Activated CD4-positive, CD25-positive, alpha-beta regulatory T cell (primary cell): ENCODE measurements at places on chromosomes 13 and 19.

DNA sequence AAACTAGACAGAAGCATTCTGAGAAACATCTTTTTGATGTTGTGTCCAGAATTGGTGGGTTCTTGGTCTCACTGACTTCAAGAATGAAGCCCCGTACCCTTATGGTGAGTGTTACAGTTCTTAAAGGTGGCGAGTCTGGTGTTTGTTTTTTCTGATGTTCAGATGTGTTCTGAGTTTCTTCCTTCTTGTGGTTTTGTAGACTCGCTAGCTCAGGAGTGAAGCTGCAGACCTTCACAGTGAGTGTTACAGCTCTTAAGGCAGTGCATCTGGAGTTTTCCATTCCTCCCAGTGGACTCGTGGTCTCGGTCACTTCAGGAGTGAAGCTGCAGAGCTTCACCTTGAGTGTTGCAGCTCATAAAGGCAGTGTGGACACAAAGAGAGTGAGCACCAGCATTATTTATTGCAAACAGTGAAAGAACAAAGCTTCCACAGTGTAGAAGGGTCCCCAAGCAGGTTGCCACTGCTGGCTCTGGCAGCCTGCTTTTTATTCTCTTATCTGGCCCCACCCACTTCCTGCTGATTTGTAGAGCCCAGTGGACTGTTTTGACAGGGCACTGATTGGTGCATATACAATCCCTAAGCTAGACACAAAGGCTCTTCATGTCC is 1820.8 kb downstream of the UQCRFS1 start:
- no peak for DNase-seq

DNA sequence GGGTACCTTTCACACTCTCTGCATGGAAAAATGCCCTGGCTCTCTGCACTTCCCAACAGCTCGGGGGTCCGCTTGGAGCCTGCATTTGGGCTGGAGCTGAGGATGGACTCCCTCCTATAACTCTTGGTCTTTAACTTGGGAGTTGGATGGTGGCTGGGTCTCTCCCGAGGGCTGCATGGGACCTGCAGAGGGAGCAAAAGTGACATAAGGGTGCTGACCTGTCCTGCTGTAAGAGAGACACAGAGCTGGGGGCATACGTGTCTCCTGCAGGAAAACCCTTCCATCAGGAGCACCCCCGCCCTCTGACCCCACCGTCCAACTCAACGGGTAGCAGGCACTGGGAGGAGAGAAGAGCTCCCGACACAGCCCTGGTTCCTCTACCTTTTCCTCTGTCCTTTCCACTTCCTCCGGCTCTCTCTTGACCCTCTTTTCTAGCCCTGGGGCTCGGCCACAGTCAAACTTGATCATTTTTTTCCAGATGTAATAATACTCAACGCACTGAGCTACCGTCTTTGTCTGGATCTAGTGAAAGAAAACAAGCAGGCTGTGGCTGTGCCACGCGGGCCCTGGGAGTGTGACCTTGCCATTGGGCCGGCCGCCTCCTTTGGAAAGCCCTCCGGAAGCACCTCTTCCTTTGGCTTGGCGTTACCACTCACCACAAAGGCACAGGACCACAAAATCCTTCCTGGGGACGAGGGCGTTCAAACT is 6.8 kb upstream of the NAPA start:
- DNase-seq: no peak

- no peak for DNase-seq
Measured at GRCh38 chr13:19845758-19846157, 17.7 kb downstream of the ZMYM5 start.

DNA sequence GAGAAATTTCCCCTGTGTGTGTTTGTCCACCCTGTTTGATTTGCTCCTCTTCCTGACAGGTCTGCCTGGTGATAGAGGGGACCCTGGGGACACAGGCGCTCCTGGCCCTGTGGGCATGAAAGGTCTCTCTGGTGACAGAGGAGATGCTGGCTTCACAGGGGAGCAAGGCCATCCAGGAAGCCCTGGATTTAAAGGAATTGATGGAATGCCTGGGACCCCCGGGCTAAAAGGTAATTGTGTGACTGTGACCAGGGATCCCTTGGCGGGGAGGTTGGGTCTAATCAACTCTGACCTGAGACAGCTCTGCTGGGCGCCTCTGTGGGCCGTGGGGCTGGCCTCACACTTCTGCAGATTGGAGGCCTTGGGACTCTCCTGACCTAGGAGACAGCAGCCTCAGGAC is 81.4 kb downstream of the RAB20 start:
- no peak for DNase-seq

DNA sequence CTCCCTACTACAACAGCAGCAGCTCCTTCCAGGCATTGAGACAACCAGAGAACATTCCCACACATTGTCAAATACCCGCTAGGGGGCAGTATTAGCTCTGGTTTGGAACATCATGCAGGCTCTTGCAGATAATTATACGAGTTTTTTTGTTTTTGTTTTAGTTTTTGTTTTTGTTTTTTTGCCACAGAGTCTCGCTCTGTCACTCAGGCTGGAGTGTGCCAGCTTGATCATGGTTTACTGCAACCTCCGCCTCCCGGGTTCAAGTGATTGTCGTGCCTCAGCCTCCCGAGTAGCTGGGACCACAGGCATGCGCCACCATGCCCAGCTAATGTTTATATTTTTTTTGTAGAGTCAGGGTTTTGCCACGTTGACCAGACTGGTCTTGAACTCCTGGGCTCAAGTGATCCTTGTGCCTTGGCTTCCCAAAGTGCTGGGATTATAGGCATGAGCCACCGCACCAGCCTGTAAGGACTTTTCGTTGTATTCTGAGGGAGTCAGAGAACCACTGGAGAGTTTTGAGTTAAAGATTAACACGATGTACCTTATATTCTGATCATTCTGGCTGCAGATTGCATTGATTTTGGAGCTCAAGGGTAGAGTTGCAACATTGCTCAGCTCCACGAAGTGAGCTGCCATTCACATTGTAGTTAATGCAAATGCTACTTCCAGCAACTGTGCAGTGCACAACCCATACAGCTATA is 41.7 kb upstream of the CEACAM20 start:
- DNase-seq: no peak

- DNase-seq: no peak
Measured at GRCh38 chr13:111129465-111130115, 14.5 kb downstream of the ARHGEF7 start.

DNA sequence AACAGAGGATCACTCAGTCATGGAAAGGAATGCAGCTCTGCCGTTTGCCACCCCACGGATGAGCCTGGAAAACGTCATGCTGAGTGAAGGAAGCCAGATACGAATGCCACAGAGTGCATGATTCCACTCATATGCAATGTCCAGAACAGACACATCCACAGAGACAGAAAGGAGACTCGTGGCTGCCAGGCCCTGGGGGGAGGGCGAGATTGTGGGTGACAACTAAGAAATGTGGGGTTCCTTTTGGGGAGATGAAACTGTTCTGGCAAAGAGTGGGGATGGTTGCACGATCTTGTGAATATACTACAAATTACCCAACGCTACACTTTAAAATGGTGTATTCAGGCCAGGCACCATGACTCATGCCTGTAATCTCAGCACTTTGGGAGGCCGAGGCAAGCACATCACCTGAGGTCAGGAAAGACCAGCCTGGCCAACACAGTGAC is 27.2 kb upstream of the NAPA start:
- DNase-seq: no peak

- DNase-seq: no peak
Measured at GRCh38 chr19:1136621-1137317, 33.0 kb downstream of the GPX4 start.

GRCh38 chr13:44157606-44158005 is 216.0 kb upstream of the SERP2 start:
- no peak for DNase-seq

- DNase-seq: peak; percentile 84
Measured at GRCh38 chr19:5961969-5962945, 15.7 kb downstream of the RANBP3 start.

GRCh38 chr13:46211483-46212351 is at the start of gene LRRC63:
TSS of gene LRRC63 (plus strand) at chr13:46211928. CDS start at chr13:46213035, 1,107 bp downstream.
- DNase-seq: peak; percentile 59

DNA sequence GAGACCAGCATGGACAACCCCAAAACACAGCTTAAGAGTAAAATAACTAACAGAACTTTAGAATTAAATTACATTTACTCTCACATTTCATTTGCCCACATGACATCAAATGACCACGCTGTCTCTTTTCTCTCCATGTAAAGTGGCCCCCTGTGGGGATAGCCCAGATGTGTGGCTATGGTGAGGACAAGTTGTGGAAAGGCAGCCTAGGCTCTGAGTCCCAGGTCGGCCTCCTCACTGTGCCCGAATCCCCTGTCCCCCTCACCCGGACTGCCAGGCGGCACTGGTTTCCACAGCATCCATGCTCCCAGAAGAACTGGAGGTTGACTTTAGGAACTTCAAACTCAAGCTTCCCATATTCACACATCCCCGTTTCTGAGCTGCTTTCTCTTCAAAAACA is 111.8 kb upstream of the UQCRFS1 start:
- no peak for DNase-seq

DNA sequence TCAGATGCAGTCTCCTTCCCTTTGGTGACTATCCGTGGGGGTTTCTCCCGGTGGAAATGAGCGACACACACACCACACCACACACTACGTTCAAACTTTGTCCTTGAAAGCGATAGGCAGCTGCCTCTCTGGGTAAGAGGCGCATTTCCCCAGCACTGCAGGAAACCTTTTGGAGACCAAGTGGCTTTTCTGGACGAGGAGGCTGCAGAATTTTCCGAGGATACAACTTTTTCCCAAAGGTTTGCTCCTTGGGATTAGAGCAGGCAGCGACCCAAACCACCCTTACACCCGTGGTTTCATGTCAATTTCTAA is 38.2 kb upstream of the FLT1 start:
- DNase-seq: no peak

GRCh38 chr19:48403606-48404005 is 10.1 kb downstream of the GRIN2D start:
- peak; percentile 18 for DNase-seq

DNA sequence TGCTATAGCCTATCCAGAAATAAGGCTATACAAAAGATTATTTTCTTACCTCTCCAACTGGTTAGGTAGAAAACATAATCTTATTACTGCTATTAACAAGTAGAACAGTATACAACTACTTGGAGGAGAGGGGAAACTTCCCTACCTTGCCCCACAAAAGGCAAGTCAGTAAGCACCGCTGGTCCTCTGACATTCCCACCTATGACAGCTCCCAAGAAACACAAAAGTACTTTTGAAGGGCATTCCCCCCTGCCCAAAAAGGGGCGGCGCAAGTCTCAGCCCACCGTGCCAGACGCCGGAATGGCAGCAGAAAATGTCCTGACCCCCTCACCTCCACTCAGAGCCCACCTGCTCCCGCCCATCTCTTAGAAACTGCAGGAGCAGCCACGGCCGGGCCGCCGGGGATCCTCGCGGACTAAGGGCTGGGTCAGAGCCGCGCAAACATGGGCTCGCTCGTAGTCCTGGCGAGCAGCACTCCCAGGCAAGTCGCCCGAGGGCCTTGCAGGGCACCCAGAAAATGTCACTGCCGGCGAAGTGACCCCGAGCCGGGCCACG is 437 bp downstream of the SUCLA2 start:
- DNase-seq: no peak

- DNase-seq: no peak
Measured at GRCh38 chr19:53965091-53965490, 2.4 kb downstream of the CACNG8 start.

- no peak for DNase-seq
Measured at GRCh38 chr13:27868641-27869435, 51.0 kb upstream of the PDX1 start.

GRCh38 chr19:43784981-43785808 is 4.4 kb upstream of the KCNN4 start:
- no peak for DNase-seq

- no peak for DNase-seq
Measured at GRCh38 chr13:70792121-70792520, 683.9 kb upstream of the KLHL1 start.

GRCh38 chr13:55869648-55870047 is 1271.1 kb upstream of the PRR20A start:
- no peak for DNase-seq

DNA sequence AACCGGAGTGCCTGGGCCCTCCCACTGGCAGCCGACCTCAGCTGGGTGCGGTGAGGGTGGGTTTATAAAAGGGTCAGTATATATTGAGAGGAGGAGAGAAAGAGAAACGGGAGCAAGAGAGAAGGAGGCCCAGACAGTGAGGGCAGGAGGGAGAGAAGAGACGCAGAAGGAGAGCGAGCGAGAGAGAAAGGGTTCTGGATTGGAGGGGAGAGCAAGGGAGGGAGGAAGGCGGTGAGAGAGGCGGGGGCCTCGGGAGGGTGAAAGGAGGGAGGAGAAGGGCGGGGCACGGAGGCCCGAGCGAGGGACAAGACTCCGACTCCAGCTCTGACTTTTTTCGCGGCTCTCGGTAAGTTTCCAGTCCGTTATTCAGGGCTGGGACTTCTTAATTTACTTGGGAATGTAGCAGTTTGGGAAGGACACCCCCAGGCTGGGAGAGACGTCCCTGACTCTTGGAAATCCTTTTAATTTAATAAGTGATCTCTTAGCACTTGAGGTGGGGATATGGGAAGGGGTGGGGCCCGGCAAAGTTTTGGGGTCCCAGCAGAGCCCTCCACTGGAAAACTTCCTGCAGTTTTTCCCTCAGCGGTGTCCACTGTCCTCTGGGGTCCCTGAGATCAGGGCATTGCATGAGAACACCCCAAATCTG is at the start of gene EMP3:
EMP3 (plus strand) TSS at position 288 of the 646 bp plus-strand sequence. CDS start 1,293 bp downstream, outside the sequence.
- peak; percentile 66 for DNase-seq

GRCh38 chr19:1206864-1207450 is 1.4 kb downstream of the STK11 start:
- DNase-seq: no peak

DNA sequence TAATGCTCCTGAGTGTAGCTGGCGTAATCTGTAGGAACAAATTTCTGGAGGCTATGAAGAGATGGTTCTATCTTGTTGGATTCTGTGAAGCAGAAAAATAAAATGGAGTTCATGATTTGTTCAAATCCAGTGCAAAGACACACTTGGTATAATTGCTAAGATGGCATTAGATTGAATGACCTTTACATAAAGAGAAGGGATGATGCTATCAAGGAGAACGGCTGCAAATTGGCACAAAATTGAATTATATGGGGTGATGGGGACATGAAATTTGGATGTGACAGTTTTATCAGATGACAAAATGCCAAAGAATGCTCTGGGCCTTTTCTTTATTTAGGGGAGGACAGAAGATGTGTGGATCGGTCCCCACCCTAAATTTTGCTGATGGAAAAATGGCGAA is 4.0 kb downstream of the METTL21C start:
- no peak for DNase-seq

GRCh38 chr13:94109715-94110374 is 369.6 kb downstream of the DCT start:
- no peak for DNase-seq

DNA sequence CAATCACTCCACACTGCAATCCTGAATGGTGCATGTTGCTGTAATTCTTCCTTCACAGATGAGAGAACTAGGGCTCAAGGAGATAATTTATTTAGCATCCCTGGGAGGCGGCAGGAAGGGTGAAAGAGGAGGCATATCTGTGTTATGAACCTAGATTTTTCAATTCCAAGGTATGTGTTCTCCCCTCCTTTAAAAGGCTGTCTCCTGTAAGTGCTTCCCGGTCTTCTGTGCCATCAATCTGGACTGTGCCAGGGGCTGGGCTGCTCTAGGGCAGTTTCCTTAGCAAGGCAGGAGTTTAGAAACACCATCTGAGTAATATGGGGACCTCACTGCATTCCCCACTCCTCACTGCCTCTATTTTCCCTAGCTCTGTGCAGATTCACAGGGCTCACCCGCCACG is 185.0 kb downstream of the RFC3 start:
- DNase-seq: no peak
